ENCODE measurements at places on chromosomes 1 and 21.

DNA sequence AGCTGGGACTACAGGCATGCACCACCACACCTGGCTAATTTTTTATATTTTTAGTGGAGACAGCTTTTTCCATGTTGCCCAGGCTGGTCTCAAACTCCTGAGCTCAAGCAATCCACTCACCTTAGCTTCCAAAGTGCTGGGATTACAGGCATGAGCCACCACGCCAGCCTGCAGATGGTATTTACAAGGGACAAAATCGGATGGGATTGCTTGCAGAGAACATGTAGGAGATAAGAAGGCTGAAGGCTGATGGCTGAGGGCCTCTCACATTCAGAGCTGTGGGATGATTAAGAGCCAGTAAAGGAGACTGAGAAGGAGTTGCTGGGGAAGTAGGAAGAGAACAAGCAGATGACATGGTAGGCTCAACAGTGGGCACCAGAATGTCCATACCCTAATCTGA lies 24.0 kb upstream of the QSOX1 start:
- DNase-seq = no peak

DNA sequence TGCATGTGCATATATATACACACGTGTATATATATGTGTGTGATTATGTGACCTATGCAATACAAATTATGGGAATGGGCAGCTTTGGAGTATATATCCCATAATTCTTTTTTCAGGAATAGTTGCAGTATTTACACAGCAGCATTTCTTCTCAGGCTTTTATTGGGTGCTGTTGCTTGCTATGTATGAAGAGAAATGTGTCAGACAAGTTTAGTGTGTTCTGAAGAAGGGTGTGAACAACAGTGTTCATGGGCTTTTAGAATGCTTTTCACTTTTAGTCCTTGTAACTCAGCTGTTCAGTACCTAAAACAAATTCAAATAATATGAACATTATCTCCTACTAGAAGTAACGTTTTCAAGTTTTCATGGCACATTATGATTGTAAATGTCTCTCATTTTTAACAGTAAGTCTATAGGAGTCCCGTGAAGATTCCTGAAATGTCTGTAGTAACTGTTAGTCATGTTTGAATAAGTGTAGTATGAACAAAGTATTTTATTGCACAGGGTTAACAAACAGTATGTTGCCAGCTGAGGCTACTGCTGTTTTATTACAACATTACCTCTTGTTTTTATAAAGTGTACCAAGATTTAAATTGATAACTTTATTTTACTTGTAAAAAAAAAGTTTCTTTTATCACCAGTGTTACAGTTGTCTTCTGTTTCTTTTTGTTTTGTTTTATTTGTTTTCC lies 42.5 kb downstream of the TMED5 start:
- no peak for DNase-seq

DNA sequence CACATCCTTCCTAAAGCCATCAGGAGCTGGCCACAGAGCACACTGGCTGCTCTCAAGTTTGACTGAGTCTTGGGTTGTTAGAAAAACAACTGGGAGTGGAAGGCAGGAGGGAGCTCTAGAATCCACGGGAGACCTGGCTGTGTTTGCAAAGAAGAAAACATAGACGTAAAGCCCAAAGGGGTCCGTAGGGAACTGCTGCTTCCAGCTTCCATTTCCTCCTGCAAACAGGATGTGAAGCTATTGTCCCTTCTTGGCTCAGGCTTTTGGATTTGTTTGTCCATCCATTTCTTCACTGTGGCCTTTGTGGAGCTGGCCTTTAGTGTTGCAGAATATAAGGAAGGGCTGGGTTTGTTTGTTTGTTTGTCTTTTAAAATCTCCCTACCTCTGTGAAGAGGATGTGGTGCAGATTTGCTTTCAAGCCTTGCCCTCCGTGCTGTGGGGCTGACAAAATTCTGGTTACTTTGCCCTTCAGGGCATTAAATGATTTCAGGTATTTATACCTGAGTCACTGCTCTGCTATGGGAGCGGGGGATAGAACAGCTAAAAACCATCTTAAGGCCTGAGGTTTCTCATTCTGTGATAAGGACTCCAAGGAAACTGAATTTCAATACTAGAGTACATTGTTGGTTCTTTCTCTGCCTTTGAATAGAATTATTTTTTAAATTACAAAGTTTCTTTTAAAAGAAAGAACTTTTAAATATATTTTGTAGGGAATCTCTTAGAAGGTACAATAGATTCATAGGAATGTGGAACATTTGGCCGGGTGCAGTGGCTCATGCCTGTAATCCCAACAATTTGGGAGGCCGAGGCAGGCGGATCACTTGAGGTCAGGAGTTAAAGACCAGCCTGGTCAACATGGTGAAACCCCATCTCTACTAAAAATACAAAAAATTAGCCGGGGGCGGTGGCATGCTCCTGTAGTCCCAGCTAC lies 74.3 kb downstream of the MPZL1 start:
- DNase-seq = no peak

DNA sequence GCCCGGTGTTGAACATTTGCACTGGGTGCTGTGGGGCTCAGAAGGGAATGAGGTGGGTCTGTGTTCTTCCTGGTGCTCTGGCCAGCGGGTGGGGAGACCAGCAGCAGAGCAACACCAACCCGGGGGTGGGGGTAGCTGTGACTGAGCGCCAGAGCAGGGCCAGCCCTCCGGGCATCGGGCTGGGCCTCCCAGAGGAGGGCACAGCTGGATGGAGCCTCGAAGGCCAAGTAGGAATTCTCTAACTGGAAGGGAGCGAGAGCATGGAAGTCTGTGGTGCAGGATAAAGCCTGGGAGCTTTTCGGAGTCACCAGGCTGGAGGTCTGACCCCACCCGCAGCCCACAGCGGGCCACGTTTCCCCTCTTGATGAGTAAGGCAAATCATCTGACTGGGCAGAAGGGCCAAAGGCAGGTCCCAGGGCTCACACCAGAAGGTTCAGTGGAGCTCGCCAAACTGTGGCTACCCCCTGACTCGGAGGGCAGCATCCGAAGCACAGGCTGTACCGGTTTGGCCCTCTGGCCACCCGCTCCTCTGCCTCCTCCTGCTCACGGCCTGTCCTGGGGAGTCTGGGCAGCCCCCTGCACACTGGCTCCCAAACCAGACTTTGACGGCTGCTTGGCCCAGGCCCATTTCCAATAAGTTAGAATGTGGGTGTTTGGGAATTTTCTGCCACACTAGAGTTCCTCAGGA lies 18.8 kb downstream of the SLC1A7 start:
- DNase-seq = no peak

DNA sequence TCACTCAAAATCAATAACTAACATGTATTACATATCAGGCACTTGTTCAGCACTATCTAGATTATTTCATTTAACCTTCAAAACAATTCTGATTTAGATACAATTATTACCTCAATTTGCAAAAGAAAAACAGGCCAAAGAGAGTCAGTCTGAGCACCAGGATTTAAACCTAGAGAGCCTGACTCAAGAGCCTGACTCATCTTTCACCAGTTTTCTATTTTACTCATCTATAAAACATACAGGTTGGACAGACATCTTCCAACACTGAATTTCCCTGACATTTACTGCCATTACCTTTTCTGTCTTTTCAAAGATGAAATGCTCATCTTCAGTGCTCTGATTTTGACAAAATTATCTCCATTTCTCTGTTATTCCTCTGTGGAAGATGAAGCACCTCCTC lies 116.5 kb downstream of the MRPL39 start:
- DNase-seq = no peak

- no peak for DNase-seq
Measured at GRCh38 chr1:206074839-206075238, 21.9 kb downstream of the RHEX start.

- no peak for DNase-seq
Measured at GRCh38 chr1:59709333-59709732, 105.4 kb upstream of the HOOK1 start.

GRCh38 chr1:98344731-98345130 lies 316.8 kb upstream of the SNX7 start:
- no peak for DNase-seq

DNA sequence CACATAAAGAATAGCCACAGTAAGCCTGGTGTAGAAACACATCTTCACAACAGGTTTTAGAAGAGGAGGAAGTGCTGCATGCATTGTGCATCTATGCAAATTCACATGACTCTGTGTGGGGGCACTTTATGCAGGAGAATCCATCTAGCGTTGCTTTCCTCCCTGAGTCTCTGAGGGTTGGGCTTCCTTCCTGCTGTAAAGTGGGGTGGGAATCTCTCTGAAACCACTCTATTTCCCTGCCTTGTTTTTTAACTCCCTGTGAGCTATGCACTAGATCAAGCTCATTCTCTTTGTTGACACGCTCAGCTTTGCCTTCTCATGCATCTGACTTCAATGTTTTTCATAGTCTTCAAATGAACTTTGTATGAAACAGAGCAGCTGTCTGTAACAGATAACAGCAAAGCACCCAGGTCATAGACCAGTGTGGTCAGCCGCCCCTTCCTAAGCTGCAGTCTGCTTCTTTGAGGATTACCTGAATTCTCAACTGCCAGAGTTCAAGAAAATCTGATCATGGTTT lies 102.7 kb upstream of the DPH5 start:
- DNase-seq = no peak

GRCh38 chr1:28871631-28872401 lies 42.6 kb upstream of the EPB41 start:
- no peak for DNase-seq

GRCh38 chr21:28179136-28179535 lies 813.5 kb downstream of the LTN1 start:
- DNase-seq = no peak

DNA sequence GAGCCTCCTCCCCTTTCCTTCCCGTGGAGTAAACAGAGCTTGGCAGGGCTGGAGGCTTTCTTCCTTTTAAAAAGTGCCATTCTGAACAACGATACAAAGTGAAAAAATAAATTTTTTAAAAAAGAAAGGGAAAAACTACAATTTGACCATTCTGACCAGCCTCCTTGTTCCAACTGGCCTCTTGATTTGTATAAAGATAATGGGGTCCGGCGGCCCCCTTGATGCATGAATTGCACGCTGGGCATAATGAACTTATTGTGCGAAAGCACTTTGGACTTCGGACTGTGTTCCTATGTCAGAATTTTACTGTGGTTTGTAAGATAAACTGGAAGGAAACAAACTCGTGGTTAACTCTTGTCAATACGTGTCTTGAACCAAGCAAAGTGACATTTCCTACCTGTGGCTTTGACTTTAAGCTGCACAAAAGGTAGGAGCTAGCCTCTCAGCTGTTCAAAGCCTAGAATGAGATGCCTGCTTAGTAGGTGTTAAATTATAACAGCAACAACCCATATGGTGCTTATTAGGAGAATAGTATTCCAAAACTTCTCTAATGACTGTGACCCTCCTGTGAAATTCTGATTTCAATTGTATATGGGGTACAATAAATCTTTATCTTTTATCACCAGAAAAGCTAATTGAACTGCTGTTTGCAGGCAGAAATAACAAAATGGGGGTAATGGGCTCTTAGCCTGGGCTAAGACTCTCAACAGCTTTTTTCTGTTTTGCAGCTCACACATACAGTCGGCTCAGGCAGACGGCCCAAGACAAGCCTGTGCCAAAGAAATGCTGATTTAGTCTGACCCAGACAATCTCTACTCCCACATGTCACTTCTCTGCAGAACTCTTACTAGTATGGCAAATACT lies 9.3 kb downstream of the IRF2BP2 start:
- no peak for DNase-seq

- DNase-seq = no peak
Measured at GRCh38 chr1:112701227-112702066, 5.5 kb downstream of the RHOC start.

DNA sequence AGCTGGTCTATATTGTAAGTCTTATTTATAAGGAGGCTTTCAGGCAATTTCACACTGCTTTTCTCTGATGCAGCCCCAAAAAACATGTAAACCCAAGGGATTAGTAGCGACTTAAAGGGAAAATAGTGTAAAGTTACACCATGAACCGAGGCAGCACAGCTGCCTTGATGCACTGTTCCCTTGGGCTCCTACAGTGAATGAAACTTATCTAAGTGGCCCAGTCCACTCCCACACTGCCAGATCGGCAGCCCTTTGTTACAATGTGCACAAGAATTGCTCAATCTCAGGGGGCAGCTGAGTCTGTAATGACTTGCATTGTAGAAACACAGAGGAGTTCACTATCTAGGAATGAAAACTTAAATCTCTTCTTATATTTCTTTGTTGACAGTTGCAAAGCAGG lies 120.8 kb upstream of the ADGRL2 start:
- no peak for DNase-seq

- no peak for DNase-seq
Measured at GRCh38 chr1:65255656-65256050, 53.7 kb upstream of the DNAJC6 start.

DNA sequence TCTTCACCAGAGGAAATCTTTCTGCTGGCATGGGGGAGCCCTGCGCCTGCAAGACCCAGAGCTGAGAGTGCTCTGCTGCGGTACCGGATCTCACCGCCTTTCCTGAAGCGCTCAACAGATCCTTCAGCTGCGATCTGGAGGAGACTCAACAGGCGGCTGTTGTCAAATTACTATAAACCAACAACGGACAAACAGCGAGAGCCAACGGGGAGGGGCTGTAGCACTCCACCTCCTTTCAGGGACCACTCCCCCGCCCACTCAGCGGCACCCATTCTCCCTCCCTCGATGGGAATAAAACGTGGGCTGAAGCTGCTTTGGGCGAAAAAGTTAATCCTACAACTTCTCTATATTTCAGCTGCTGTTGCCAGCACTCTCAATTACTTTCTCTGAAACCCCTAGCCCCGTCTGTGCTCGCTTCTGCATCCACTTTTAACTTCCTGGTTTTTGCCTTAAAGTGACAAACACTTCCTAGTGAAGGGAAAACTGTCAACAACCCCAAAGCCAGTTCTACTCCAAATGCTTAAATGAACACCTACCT lies at the start of gene FMO5:
TSS of gene FMO5 (minus strand) at position 147 of the 538 bp plus-strand sequence. CDS start 310 bp downstream, outside the sequence.
- peak; percentile 42 for DNase-seq

GRCh38 chr21:45104560-45104959 lies 30.2 kb downstream of the ADARB1 start:
- DNase-seq = no peak

GRCh38 chr1:99270646-99271045 lies 6.4 kb downstream of the PLPPR4 start:
- no peak for DNase-seq

- DNase-seq = peak; percentile 14
Measured at GRCh38 chr1:214603819-214604252, 841 bp downstream of the CENPF start.

DNA sequence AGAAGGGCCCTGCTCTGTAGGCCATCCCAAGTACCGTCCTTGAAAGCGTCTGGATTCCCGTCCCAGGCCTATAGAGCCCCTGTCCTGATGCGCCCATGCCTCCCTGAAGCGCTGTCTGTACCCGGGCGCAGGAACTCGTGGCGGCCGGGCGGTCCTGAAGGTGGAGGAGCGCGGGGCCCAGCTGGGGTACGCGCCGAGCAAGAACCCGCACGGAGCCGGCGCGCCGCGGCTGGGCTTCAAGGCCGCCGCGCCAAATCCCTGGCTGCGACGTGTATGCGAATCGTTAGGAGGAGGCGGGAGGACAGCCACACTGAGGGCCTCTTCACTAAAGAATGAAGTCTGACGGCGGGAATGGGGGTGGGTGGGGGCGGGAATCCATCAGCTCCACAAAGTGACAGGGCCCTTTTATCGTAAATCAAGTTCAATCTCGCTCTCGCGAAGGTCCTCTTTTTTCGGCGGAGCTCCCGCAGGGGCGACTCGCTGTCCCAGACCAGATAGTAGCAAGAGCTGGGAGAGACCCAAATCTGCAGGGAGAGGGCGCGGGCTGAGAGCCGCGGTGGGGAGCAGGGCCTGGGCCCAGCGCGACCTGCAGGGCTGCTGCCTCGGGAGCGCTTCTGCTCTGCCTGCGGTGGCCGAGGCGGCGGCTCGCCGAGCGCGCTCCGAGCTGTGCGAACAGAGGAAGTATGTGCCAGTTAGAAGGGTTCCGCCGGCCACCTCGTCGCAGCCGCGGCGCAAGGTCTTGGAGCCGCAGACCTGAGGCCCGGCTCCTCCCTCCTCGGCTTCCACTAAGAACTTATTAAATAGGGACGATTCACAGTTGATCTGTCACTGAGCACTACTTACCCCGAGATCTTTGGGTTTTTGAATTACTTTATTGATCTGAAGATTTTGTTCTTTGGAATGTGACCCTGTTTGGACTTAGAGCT lies 10.4 kb downstream of the BARHL2 start:
- DNase-seq = no peak
